Colonic mucosa (tissue), 4 donors: ENCODE measurements at places on chromosomes 12 and 14.

DNA sequence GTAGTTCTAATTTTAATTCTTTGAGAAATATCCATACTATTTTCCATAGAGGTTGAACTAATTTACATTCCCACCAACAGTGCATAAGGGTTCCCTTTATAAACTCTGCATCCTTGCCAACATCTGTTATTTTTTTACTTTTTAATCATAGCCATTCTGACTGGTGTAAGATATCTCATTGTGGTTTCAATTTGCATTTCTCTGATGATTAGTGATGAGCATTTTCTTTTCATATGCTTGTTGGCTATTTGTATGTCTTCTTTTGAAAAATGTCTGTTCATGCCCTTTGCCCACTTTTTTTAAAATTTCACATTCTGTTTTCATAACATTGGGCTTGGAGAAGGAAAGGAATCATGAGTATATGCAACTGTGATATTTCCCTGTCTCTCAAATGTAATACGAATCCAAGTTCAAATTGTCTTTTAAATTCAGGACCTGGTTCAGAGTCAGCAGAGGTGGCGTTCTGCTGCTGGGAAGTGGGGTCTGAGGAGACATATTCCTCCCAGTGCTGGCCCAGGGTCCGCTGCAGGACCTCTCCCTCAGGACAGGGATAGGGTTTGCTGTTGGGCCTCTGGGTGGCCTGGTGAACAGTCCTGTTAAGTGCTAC, 81.2 kb upstream of the ETV6 start:
- DNase-seq: no peak

DNA sequence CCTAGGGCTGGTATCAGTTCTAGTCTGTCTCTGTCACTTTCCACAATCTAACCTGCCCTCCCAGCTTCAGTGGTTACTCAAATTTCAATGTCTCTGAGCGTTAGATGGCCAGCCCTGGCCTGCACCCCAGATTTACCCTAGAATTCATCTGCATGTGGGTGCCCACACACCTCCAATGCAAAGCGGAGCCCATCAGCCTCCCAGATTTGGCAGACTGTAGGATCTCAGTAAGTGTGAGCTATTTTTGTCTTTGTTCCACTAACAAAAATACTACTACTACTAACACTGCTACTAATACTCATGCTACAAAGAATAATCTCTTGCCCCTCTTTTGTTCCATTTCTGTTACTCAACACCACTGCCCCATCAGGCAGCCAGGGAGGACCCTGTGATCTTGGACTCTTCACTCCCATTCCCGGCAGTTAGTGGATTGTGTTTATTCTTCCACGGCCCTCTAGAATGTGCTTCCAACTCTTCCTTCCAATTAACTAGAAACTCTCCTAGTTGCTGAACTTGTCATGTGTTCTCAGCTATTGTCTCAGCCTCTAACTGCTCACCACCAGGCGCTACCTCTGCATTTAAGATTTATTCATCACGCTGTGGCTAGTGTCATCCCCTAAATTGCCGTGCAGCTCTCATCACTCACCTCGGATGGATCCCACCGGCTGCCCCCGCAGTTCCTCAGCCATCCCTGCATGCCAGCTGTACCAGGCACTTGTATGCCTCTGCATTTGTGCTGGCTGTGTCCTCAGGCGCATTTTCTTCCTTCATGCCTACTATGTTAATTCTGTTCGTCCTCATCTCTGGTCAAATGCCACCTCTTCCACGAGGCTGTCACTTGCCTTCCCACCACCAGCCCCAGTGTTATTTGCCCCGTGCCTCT, 150.6 kb upstream of the HIF1A start:
- no peak for DNase-seq

GRCh38 chr12:56104815-56105608, 653 bp downstream of the PA2G4 start:
- no peak for DNase-seq

DNA sequence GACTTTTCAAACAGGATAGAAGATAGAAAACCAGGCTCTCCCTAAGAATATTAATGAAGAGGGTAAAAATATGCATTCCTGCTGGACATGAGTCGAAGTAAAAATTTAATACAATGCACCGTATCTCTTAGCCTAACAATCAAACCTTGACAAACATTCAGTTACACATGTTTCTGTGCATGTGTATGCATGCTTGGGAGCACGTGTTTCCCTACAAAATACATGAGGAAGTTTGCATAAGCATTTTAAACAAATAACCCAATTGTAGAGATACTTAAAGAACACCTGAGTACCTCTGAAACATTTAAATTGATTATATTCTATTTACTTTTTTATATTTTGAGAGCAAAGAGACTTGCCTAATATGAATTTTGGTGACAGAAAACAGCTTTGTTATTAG, 1763.7 kb upstream of the SEL1L start:
- DNase-seq: no peak

DNA sequence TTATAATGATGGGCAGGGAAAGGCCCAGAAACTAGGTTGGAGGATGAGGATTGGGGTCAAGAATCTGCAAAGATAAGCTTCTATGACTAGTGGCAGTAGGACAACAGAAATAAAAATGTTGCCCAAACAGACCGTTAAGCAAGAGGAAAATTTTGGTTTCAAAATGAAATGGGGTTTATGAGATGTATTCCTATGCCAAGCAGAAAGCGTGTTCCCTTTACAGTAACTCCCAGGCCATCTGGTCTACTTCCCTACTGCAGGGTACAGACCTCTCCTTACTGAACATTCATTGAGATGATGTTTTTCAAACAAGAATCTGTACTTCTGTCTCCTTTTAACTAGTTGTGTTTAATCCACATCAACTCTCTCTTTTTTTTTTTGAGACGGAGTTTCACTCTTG, 20.4 kb upstream of the TMEM229B start:
- DNase-seq: no peak

DNA sequence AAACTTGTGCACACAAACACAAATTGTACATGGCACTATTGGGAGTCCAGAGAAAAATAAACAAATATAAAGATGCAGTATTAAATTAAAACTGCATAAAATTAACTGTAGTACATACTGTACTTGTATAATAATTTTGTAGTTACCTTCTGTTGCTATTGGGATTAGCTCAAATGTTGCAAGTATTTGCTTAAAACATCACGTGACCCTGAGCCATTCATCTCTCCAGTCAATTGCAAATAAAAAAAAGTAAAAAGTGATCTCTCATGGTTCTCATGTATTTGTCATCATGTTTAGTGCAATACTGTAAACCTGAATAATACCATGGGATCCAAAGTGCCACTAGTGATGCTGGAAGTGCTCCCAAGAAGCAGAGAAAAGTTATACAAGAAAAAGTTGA, 88.1 kb upstream of the NAV3 start:
- DNase-seq: no peak

GRCh38 chr12:38056701-38057689, 259.6 kb upstream of the ALG10B start:
- DNase-seq: no peak

DNA sequence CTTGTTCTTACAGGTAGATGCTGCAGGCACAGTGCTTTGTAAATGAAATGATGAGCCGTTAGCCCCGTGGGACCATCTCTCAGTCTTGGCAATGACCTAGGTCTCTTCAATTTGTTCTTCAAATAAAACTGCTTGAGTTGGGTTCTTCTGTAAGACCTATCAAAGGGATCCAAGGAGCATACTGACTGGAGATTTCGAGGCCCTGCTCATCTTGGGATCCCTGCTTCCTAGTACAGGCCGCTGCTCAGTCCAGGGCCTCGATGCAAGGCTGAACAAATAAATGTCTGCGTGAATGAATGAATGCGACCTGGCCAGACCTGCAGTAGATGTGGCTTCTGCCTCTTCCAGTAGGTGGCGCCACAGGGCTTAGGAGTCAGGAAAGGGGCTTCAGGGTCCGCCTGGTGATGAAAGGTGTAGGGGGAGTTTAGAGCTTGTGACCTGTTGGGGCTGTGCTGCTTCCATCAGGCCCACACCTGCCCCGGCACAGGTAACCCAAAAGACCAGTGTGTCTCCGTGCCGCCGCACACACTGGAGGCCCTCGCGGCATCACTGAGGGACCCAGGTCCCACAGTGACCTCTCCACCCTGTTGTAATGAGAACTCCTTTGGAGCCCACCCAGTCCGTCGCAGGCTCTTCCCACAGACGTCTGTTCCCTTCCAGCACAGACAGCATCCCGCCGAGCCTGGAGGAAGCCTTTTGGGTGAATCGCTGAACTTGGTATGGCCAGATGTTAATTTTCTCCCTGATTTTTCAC, 4.4 kb downstream of the CACNA1C start:
- peak; percentile 68 for DNase-seq

- DNase-seq: no peak
Measured at GRCh38 chr12:96219700-96220206, 25.6 kb downstream of the ELK3 start.

- DNase-seq: no peak
Measured at GRCh38 chr12:19301688-19302087, 137.6 kb upstream of the AEBP2 start.

- DNase-seq: no peak
Measured at GRCh38 chr12:112838731-112839130, 47.2 kb downstream of the RPH3A start.

DNA sequence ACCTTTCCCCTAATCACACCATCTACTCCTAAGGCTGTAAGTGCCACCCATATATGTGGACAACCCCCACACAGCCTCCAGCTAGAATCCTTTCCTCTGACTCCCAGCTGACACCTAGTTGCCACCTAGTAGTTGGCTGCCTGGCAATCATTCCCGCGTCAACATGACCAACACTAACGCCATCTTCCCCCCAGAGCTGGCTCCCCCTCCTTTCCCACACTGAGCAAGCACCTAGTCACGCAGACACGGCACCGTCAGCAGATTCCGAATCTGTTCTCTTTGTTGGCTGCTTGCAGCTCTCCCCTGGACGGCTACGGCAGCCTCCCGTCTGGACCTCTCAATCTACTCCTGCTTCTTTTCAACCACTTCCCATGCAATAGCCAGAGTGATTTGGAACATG, 27.7 kb downstream of the UBR7 start:
- DNase-seq: no peak

GRCh38 chr12:50088577-50089335, 3.6 kb downstream of the SMARCD1 start:
- peak; percentile 81 for DNase-seq

- DNase-seq: no peak
Measured at GRCh38 chr14:51041883-51042282, 53.0 kb downstream of the TRIM9 start.

DNA sequence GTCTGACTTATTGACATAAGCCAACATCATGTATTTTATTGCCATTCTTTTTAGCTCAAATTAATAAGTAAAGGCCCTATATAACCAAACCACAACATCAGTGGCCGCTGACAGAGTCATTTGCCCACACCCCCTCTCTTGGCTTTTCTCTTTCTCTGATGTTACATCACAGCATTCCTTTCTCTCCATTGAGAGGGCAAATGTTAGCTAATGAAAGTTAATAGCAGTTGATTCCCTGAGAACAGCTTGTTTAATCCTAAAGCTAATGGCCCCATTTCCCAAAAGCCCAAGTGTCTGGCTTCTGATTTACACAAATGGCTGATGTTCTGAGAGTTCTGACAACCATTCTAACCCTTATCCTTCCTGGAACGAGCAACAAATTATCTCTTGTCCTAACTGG, 308.8 kb downstream of the SNAPC1 start:
- DNase-seq: no peak

DNA sequence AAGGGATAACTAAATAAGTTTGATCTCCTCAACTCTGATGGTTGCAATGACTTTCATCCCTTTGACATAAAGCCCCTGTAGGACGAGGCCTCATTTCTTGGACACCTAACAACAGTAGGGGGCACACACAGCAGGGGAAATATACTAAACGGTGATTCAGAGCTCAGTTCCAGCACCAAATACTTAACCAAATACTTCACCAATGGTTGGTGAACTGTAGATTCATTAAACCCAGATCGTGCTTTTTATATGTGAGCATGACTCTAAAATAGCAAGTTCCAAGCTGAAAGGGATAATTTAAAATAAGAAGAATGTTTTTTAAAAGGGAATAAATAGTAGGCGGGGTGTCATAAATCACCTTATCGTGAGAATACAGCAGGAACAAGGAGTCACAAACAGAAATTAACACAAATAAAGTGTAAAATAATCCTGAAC, 53.2 kb downstream of the ATG2B start:
- no peak for DNase-seq

GRCh38 chr12:3947781-3948180, 74.6 kb upstream of the PARP11 start:
- DNase-seq: no peak

- no peak for DNase-seq
Measured at GRCh38 chr14:82422230-82422629, 888.6 kb upstream of the SEL1L start.

- no peak for DNase-seq
Measured at GRCh38 chr12:32549675-32550079, 129.4 kb upstream of the DNM1L start.

- no peak for DNase-seq
Measured at GRCh38 chr12:8504351-8504750, 9.0 kb upstream of the CLEC4D start.

DNA sequence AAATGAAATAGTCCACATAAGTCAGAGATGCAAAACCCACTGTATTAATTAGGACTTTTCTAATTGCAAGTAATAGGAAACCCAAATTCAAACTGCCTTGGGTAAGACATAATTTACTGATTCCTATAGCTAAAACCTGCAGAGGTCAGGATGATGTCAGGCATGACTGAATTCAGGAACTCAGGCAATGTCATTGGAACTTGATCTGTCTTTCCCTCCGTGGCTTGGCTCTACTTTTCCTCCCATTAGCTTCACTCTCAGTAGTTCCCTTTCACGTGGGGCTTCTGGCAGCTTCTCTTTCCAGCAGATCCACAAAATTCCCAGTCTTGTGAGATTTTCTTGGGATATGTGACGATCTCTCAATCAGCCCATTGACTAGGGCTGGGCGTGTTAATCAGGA, 2.4 kb upstream of the JDP2 start:
- no peak for DNase-seq

DNA sequence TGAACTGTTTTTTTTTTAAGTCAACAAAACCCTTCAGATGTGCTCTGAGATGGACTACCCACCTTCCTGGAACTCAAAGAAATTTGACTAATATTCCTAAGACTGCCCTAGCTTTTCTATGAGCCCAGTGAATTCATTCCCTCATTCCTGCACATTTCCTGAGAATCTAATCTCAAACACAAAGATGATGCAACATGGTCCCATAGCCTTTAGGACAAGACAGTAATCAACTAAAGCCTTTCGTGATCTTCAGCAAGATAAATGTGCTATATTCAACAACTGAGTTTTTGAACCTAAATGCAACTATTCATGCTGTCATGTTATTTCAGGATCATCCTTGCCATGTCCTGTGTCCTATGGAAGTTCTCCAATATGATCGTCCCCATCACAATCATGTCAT, 5.0 kb downstream of the SETD3 start:
- no peak for DNase-seq

GRCh38 chr12:1815814-1816729, 4.3 kb upstream of the LRTM2 start:
- no peak for DNase-seq

DNA sequence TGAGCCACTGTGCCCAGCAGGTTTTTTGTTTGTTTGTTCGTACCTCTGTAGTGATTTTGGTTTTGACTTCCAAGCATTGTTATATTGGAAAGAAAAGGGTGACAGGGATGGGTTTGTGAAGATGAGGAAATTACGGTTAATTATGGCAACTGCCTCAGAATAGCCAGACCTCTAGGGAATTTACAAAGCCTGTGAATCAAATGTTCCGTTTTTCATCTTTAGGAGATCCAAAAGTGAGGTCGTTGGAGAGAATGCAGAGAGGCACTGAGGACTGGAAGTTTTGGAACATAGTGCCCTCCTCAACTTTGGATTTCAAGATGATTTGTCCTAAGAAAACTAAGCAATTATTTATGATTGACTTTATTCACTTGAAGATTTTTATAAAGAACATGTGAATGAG, 54.5 kb upstream of the EVL start:
- DNase-seq: no peak

GRCh38 chr12:38282886-38283285, 33.7 kb upstream of the ALG10B start:
- no peak for DNase-seq
